ENCODE measurements at places on chromosomes 7 and 10.

- no peak for DNase-seq
Measured at GRCh38 chr10:93568105-93568390, 1.6 kb downstream of the FFAR4 start.

DNA sequence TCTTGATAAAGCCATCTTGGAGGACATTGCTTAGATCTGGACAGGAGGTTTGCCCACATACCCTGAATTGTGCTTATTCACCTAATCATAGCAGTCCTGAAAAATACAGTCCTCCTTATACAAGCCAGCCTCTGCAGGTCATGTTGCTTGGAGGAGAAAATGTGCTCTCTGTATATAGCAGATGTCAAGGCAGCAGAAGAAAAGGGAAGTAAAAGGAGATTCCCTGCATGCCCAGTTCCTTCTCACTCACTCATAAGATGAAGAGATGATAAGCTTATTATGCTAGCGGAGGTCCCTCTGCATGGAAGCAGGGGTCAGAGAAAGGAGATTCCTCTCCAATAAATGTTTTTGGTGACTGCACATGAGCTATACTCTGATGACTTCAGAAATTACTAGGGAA is 458.8 kb upstream of the ZMIZ1 start:
- no peak for DNase-seq

- DNase-seq, result no peak
Measured at GRCh38 chr7:113414401-113415035, 296.2 kb upstream of the SMIM30 start.

DNA sequence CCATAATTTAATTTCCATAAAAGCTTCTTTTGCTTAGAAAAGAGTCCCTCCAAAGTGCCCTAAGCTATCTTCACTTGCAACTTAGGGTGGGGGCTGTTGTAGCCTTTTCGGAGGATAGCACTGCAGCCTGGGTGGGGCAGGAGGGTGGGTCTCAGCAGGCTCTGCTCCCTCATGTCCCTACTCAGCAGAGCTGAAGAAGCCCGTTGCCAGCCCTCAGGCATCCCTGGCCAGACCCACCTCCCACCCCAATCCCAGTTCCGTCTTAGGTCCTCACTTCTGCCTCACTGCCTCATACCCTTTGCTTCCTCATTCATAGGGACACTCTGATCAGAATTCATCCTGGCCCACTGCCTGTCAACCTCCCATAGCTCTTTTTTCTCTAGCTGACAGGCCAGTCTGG is 99.8 kb upstream of the ZMIZ1 start:
- DNase-seq, result no peak

DNA sequence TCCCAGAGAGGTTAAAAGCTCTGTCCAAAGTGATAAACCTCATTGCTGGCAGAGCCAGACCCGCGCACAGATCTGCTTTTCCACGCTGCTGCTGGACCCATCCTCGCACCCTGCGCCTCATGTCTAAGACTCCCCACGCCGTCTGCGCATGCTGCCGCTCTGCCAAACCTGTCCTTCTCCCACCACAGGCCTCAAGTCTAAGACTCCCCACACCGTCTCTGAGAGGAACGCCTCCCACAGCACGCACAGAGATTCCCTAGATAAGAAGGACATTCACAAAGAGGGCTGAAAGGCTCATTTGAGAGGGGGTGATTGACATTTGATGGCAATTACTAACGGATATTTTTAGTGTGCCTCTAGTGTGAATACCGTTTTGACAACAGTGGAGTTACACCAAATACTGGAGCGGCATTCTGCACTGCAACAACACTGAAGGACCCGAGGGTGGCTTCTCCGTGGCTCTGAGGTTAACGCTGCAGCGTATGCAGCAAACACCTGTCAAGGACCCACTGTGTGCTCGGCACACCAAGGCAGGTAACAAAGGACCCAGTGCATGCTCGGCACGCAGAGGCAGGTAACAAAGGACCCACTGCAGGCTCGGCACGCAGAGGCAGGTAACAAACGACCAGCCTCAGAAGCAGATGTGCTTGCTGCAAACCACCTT is 231.4 kb downstream of the DNAJB6 start:
- DNase-seq, result no peak

GRCh38 chr7:100017300-100017699 is 1.9 kb downstream of the ZKSCAN1 start:
- DNase-seq, result no peak

- no peak for DNase-seq
Measured at GRCh38 chr7:25073451-25073850, 51.6 kb downstream of the CYCS start.

- DNase-seq, result no peak
Measured at GRCh38 chr7:158267742-158268435, 319.7 kb downstream of the PTPRN2 start.
